CD4-positive, alpha-beta T cell treated with Interleukin-17A for 4 hours (primary cell): ENCODE measurements at places on chromosomes 16 and 17.

GRCh38 chr16:80250381-80250780 is 290.4 kb upstream of the DYNLRB2 start:
- no peak for DNase-seq

DNA sequence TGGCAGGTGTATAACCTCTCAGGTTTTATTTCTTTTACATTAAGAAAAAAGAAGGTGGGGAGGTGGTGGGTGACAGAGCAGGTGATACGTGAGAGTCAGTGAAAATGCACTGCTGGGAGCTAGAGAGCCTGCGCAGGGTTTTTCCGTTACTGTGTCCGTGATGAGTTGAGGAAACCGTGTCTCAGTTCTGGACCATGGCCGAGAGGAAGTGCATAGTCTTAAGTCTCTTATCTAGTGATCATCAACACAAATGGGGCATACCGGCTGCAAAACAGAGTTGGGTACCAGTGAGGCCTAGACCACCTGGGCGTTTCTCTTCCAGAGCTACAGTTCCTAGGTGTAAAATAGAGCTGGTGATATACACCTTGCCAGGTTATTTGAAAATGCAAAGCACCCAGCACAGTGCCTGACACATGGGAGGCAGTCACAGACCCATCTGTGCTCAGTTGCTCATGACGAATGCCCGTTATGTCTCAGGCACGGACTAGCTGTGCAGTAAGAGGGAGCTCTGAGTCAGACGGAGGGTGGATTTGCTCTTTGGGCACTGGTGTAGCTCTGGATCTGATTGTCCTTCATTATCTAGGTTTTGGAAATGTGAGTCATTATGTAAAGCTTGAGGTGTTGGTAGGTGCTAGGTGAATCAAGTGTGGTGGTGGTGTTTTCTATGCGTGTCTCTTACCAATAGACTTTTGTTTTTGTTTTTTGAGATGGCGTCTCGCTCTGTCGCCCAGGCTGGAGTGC is 60.9 kb downstream of the RPTOR start:
- peak; percentile 61 for DNase-seq

GRCh38 chr16:10098991-10099390 is 83.2 kb downstream of the GRIN2A start:
- DNase-seq: no peak

- no peak for DNase-seq
These were observed 681 bp upstream of the PLA2G15 start for GRCh38 chr16:68244481-68244902.

- DNase-seq: no peak
These were observed 2.4 kb upstream of the TMEM204 start for GRCh38 chr16:1530883-1531637.

- DNase-seq: no peak
These were observed 3.9 kb downstream of the PYCR1 start for GRCh38 chr17:81933178-81933699.
